Stimulated activated CD8-positive, alpha-beta memory T cell treated with anti-CD3 and anti-CD28 coated beads, Interleukin-12 subunit alpha, Interleukin-12 subunit beta, amount 100 ng/mL, for 1 hour (primary cell): ENCODE measurements at places on chromosomes 5 and 9.

DNA sequence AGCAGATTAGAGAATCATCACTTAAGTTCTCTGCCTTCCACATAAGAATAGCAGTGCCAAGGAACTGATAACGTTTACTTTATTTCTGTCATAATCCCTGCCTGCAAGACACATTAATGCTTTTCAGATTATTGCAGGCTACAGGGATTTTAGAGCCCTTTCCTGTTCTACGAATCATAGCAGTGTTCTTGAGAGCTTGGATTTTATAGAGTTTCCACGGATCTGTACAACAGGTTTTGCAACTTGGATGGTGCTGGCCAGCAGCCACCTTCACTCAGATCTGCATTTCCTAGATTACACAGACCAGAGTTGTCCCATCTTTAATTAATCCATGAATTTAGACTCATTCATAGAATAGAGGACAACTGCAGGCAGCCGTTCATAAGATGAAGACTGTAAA is 38.1 kb downstream of the SLC12A2 start:
- DNase-seq: no peak

DNA sequence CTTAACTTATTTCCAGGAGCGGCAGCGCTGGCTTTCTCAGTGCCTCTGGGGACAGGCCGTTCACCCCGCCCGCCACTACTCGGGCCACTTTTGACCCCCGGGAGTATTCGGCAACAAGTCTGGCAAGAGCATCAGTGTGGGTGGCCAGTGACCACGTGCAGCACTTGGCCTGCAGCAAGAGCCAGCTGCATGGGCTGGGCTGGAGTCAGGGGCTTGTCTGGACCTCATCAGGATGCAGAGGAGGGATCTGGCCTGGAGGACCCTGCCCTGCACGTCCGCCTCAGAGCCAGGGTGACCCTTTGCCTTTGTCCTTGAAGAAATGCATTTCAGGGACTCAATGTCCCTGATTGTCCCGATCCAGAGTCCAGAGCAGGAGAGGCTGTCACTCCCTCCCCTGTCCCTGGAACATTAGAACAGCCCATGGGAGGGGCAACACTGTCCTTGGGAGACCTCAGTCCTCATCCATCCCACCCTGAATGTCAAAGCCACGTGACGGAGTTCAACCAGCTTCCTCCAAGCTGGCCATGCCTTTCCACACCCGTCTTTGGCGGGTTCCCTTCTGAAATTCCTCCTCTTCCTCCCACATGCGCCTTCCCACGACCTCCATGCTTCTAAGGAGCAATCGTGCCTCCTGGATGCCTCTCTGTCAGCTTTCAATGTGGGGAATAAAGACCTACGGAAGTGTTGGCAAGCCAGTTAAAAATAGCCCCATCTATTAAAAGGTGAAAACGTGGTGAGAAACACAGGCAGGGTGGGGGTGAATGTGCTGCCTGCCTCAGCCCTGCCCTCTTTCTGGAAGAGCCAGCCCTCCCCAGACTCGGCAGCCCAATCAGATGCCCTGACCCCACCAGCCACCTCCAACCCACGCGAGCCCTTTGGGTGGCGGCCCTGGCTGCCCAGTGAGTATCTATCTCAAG is 99.0 kb downstream of the OLFM1 start:
- DNase-seq: no peak

DNA sequence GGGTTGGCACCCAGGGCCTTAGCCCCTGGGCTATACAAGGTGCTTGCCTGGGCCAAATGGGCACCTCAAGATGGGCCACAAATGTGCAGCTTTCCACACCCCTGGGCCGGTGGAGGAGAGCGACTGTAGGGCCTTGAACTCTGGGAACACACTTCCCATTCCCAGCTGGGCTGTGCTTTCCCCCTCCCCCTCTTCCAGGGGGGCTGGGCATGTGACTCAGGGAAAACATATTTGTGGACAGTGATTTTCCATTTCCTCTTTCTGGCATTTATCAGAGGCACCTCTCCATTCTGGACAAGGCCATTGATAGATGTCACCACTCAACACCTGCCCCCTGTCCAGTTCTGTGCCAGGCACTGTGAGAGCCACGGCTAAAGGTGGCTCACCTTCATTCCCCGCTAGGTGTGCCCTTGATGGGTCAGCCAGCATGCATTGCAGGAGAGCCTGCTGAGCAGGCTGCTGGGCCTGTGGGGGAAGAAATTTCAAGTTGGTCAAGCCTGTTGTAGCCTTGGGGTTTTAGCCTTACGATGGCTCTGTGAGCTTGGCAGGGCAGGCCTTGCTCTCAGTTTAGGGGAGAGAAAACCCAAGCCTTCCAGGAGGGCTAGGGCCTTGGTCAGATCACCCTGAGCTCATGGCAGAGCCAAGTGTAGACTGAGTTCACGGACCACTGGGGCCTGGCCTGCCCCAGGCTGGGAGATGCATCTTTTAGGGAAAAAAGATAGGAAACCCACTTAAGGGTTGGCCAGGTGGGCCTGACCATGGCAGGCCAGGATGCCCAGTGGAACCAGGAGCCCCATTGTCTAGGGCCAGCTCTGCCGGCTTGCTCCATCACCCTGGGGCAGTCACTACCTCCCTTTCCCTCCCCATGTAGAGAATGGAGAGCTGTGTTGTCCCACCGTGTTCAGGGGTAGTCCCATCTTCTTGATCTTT is 113.9 kb downstream of the DAB2IP start:
- no peak for DNase-seq

GRCh38 chr9:111851553-111851952 is 45.1 kb upstream of the UGCG start:
- no peak for DNase-seq

GRCh38 chr5:9529041-9529480 is 16.8 kb downstream of the SEMA5A start:
- DNase-seq: no peak
